ENCODE measurements at places on chromosomes 3 and 15.

DNA sequence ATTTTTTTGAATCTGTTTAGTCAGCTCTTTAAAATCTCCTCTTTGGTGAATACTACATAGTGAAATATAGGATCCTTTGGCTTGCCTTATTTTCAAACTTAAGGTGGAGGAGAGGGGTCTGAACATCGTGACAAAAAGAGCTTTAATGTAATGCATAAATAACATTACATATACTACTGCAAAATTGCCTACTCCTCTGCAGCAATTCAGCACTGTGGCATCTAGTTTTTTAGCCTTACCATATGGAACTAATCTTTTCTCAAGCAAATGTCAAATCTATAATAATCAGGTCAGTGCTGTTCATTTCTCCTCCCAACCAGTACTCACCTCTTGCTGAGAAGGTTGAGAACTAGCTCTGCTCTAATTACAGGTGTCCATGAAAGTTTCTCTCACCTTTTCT lies 394.0 kb upstream of the CDIN1 start:
- DNase-seq = no peak

- DNase-seq = no peak
Observed at GRCh38 chr15:84982301-84982920, 755 bp downstream of the PDE8A start.

- no peak for DNase-seq
Observed at GRCh38 chr3:67318162-67318561, 320.1 kb downstream of the KBTBD8 start.

DNA sequence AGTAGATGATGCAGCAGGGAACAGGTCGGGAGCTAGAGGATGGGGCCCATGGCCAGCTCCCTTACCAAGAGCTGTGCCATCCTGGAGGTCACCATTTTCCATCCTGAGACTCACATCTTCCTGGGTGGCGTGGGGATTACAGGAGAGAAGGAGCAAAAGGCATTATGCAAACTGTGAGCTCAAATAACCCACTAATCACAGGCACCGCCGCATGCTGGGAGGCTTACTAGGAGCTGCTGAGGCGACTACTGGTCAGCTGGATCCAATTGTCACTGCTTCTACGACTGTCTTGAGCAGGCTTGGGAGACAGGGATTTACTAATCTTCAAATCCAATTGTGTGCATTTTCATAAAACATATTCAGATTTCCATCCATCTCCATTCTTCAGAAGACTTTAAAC lies 12.5 kb upstream of the KBTBD12 start:
- DNase-seq = no peak

DNA sequence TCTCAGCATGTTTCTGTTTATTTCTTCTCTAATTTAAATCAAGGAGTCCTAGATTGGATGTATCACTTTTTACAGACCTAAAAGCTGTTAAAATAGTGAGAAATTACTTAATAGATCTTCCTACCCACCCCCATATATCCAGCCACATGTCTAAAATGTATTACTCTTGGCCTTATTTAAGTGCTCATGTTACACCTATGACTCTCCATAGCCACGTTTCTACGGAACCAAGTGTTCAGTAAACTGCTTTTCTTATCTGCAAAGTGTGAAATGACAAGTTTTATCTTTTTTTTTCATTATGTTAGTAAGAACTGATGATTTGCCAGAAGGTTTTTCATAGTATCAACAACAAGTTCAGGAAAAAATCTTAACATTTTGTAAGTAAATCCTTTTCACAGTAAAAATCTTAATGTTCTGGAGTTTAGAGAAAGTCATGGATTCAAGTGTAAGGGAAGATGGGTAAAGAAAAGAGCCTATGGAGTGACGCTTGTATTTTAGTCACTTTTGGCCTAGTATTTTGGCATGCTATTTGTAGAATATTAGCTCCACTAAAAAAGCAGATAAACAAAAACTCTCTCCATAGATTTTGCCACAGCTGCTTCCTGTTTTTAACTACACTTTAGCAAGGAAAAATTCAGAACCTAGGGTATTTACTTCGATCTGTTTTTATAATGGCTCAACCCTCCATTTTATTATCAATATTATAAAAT lies 41.2 kb upstream of the IGSF10 start:
- no peak for DNase-seq

GRCh38 chr15:74208496-74208895 lies 5.9 kb upstream of the STRA6 start:
- DNase-seq = no peak

GRCh38 chr15:74565381-74566085 lies 24.5 kb downstream of the ARID3B start:
- DNase-seq = no peak

- DNase-seq = no peak
Observed at GRCh38 chr3:176968631-176969030, 228.7 kb downstream of the TBL1XR1 start.

DNA sequence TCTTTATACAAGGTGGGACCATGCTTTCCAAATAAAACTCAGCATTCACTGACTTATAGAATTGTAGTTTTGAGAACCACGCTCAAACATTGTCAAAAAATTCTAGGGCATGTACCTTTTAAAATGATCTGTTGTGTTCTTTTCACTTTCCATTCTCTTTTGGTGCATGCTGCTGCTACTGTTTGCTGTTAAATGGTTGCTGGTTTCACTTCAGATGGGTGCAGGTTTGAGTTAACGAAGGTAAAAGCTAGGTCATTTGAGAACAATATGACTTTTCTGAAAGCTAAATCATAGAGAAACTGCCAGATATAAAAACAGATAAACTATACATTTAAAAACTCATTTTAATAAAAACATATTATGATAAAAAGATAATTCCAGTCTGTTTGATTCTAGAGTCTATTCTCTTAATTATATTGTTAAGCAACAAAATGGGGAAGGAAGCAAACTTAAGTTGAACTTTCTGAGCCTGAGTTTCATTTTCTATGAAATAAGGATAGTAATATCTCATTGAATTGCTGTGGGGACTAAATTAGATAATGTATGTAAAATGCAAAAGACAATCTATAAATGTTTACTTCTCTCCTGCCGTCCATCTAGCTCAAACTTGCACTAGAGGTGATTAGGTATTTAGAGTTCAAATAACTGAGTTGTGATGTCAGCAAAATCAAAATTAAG lies 82.4 kb downstream of the OXSM start:
- DNase-seq = no peak

DNA sequence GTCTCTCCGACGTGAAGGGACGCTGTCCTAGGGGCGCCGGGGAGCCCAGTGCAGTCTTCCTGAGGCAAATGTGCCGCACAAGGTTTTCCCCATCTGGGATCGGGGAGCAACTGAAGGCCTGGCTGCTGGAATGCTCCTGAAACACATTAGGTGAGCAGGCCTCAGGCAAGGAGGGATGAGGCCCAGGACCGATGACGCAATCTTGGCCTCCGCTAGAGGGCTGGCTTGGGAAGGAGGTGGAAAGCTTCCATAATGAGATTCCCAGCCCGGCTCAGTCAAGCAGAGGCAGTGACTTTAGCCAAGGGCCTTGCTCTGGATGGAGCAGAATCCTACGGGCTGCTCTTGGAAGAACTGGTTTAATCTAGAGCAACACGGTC lies 50.8 kb downstream of the CPN2 start:
- no peak for DNase-seq

DNA sequence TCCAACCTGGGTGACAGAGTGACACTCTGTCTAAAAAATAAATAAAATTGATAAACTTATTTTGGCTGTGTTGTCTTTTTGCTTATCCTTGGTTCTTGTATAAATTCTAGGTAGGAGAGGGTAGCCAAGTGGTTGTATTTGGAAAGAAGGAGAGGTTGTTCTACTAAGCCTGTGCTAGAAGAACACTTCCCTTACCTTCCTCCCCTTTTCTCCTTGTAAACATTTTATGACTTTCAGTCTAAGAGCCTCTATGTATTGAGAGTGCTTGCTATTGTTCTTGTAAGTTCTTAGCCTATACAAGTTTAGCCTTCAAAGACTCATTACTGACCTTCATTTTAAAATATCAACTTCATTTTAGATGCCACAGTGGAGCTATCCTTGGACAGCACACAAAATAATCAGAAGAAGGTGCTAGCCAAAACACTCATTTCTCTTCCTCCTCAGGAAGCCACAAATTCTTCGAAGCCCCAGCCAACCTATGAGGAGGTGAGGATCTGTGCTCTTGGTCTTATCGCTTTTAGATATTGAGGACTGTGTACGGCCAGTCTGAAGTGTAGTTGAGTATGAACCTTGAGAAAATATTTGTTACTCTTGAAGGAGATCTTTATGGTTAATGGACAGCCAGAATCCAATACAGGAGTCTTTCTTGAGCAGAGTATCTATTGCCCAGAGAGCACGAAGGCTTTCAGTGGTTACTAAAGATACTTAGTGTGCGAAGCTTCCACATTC lies 22.1 kb downstream of the SNX1 start:
- DNase-seq = no peak

DNA sequence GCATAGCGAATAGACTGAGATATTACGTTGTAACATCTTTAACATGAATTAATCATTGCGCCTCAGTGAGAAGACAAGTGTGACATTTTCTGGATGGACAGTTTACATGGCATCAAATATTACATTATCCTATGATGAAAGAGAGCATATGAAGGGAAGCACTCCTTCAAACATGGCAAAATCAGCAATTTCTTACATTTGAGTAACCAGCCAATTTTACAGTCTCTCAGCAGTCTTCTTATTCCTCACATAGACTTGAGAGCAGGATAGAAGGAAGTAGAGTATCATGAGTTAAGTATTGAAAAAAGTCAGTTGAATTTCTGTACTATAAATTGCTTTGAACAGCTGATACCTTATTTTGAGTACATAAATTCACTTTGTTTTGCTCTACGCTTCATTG lies 38.9 kb downstream of the FANCI start:
- no peak for DNase-seq

GRCh38 chr3:193592841-193593667 lies at the start of gene OPA1:
OPA1 (plus strand) TSS chr3:193593208; CDS start chr3:193593378, 170 bp downstream.
- peak; percentile 94 for DNase-seq
